ENCODE measurements at places on chromosomes 2 and 18. TPM values are rescaled to one million over a fixed set of nuclear protein-coding genes. Genes with fewer than 3 reads are reported as not detected.

The GALR1 gene
- not detected for total RNA-seq

GRCh38 chr2:38535744-38536506, 66.8 kb downstream of the HNRNPLL start:
- DNase-seq: peak; percentile 68

- DNase-seq: peak; percentile 17
Observed at GRCh38 chr18:44464398-44465180, 216.1 kb upstream of the SETBP1 start.

- peak; percentile 100 for DNase-seq
Observed at GRCh38 chr2:47070920-47071824, 83.9 kb downstream of the STPG4 start.

DNA sequence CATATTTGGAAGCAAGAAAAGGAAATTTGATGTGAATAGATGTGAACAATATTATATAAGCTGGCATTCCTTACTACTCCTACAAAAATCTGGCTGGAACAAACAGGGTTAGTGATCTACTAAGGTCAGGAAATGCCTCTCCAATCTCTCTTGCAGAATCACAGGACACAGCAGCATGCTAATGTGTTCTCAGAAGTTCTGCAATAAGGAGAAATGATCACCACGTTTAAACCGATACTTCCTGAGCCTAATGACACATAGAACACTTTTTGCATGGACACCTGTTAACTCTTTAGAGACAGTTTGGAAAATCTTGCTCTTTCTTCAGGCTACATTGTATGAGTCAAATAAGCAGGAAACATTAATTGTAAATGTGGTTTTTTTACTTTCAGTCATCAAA, 89.6 kb upstream of the MAP3K20 start:
- DNase-seq: peak; percentile 23

The NRBP1 gene
- total RNA-seq: 138 TPM

DNA sequence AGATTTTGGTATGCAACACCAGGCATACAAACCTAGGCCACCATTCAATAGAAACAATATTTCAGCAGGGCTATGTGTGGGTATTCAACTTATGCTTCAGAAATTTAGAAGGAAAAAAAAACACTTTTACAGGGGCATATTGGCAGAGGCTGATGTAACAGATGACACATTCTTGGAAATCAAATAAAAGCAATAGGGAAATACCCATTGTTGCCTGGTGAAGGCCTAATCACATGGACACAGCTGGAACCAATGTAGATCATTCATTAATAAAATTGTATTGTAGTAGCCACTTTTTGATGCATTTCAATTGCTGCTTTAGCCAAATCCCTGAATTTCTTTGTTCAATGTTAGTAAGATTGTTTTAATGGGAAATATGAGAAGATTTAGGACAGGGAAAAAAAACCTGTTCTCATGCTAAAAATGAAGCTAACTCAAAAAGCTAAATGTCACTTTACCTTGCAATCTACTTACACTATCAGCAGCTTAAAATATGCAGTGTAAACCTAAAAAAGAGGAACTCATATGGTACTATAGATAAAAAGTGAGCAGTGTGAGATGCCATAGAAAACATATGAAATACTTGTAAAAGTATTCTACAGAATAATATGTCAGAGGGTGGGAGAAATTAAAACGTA, 289.4 kb downstream of the ZEB2 start:
- peak; percentile 7 for DNase-seq

The BMP10 gene
- not detected for total RNA-seq

DNA sequence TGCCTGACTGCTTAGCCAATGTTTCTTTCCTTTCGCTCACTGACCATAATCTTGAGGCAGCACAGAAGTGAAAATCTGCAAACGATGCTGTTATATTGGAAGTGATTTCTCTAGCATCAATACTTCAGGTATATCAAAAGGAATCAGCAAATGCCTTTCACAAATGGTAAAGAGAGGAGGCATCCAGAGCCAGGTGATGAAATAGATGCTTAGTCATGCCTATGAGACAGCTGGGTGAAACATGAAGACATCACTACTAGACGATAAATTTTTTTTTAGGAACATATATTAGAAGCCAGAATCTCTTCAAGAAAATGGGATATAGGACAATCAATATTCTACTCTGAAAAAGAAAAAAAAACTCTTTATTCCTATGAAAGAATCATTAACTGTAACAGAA, 249.2 kb upstream of the SLC39A10 start:
- DNase-seq: peak; percentile 58

The KCNJ13 gene
- total RNA-seq: not detected

DNA sequence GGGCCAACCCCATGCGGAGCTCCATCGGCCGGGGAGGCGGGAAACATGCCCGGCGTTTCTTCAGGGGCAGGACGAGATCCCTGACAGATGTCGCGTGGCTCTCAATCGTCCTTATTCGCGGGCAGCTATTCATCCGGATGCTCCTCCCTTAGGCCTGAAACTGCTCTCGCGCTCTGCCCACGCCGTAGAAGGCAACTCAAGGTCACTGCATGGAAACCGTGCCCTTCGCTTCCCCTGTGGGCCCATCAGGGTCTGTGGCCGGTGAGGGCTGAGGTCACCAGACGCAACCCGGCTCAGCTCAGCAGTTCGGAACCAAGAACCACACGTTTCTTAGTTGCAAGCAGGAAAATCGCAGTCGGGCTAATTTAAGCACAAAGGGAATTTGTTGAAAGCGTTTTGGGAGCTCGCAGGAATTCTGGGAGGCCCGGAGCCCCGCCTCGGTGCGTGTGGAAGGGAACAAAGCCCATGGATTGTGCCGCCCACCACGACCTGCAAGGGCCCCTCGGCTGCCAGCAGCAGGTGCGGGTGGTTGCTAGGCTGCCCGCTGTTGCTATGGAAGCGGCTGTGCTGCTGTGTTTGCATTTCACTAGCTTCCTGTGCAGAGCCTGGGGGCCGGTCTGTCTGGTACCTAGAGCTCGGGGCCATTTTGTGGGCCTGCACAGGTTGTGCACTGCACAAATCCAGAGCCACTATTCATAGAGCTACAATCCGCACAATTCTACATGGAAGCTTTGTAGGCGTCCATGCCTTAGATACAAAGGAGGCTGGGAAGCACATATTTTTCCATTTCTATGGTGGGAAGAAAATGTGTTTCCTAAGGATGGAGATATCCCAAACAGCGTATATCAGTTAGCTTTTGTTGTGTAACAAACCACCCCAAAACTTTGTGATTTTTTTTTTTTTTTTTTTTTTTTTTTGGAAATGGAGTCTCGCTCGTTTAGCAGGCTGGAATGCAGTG, 6.0 kb upstream of the ALLC start:
- peak; percentile 62 for DNase-seq

DNA sequence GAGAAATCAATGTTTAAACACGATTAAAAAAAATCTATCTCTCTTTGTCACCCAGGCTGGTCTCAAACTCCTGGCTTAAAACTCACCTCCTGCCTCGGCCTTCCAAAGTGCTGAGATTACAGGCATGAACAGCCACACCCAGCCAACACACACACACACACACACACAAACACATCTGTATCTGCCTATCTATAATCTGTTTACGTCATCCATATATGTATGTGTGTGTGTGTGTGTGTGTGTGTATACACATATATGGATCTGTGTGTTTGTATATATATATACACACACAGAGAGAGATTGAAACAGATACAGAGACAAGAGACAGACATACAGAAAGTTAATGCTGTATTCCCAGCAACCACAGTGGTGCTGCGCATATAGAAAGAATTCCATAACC, 497.1 kb downstream of the DSC3 start:
- no peak for DNase-seq

The TDRD15 gene
- total RNA-seq: not detected

DNA sequence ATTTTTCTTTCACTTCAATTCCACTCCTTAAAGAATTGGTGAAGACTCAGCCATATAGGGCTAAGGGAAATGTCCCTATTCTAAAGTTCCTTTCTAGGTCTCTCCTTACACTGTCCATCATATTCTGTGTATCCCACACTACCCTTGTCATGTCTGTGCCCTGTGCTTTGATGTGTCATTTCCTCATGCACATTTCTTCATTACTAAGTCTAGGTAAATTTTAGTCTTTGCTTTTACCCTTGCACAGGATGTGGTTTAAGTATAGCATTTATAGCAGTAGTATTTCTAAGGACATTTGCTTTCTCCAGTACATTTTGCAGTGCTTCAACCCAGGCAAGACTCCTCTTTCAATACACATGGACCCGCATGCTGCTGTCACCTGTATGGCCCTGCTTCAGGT, 221.5 kb upstream of the ACVR2A start:
- peak; percentile 25 for DNase-seq

GRCh38 chr18:7488571-7488970, 78.5 kb upstream of the PTPRM start:
- no peak for DNase-seq

The RSAD2 gene
- total RNA-seq: 3.6 TPM

The PLCD4 gene
- 8.5 TPM for total RNA-seq

The ASPRV1 gene
- total RNA-seq: 0.68 TPM

The SETBP1 gene
- 5.5 TPM for total RNA-seq

DNA sequence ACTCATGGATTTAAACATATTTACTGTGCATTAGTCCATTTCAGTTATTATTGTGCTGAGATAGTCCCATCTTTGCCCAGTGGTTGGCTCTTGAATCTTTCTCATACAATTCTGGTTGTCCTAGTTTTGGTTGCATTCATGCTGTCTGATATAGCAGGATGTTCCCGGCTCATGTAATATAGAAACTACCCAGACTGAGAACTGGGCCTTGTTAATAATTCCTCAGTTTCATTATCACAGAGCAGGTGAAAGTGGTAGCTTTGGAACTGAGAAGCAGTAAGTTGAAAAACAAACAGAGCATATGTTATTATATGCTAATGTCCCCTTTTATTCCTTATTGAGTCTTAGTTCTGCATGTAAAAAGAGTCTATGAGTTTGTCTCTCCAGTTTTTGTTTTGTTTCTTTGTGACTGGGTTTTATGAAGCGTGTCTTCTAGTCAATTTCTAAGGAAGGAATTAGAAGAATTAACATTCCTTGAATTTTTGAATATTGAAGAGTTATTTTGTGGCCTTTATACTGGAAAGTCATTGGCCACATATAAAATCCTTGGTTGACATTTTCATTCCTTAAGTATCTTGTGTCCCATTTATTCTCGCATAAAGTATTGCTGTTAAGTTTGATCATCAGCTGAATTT, 43.3 kb downstream of the EIF5B start:
- no peak for DNase-seq

The CD302 gene
- 22.5 TPM for total RNA-seq

DNA sequence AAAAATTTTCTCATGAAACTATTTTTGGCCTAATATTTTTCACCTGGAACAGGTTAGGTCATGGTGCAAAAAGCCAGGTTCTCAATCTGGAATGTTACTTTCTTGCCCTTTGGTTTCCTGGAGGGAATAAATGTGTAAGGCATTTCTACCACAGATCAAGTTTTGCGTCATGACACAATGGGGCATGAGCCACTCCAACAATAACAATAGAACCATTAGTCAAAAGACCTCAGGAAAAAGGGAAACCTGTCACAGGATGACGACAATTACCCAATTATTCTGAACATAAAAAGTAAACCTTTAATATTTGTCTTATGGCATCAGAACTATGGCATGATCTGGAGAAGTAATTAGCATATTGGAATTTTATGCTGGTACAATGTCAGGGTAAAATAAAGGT, 88.2 kb upstream of the HNRNPA3 start:
- no peak for DNase-seq

GRCh38 chr2:135162377-135162776, 110.3 kb downstream of the RAB3GAP1 start:
- no peak for DNase-seq

DNA sequence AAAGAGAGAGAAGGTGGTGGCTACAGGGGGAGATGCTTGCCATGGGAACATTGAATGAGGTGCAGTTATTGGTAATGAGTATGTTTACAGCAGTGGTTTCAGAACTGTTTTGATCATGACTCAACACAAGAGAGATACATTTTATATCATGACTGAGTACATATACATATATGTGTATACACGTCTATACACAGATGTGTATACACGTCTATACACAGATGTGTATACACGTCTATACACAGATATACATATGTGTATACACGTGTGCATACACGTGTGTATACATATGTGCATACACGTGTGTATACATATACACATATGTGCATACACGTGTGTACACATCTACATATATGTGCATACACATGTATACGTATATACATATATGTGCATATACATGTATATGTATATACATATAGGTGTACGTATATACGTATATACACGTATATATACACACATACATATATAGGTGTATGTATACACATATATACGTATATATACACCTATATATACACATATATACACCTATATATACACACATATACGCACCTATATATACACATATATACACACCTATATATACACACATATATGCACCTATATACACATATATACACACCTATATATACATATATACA, 518.5 kb downstream of the TSN start:
- DNase-seq: peak; percentile 7

The INPP5D gene
- 0.24 TPM for total RNA-seq

Measured in RPMI7951 (cell line).